ENCODE measurements at places on chromosomes 4 and X.

DNA sequence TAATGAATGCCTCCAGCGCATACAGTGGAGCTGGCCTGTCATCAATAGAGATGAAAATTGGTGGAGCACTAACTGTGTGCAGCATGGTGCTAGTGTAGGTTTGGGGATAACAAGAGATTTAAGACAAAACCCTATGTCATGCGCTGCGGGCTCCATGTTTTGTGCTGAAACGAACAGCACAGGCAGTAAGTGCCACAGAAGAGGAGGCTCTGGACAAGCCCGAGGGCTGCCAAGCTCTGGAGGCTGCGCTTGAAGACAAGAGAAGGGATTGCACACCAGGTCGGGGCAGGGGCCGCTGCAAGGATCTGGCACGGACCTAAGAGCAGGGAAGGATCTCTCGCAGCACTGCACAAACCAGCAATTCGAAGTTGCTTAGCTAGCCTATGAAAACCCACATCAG is 35.5 kb downstream of the TENM3 start:
- no peak for DNase-seq

GRCh38 chrX:24482823-24483415 is 17.8 kb downstream of the PDK3 start:
- no peak for DNase-seq

- peak; percentile 97 for DNase-seq
Measured at GRCh38 chr4:89248879-89249281, 58.7 kb downstream of the GPRIN3 start.

GRCh38 chrX:66004928-66005829 is 34.7 kb downstream of the VSIG4 start:
- no peak for DNase-seq

GRCh38 chr4:2091990-2092668 is 33.0 kb downstream of the NAT8L start:
- DNase-seq, result no peak

- DNase-seq, result no peak
Measured at GRCh38 chrX:50638123-50638522, 167.5 kb upstream of the DGKK start.

DNA sequence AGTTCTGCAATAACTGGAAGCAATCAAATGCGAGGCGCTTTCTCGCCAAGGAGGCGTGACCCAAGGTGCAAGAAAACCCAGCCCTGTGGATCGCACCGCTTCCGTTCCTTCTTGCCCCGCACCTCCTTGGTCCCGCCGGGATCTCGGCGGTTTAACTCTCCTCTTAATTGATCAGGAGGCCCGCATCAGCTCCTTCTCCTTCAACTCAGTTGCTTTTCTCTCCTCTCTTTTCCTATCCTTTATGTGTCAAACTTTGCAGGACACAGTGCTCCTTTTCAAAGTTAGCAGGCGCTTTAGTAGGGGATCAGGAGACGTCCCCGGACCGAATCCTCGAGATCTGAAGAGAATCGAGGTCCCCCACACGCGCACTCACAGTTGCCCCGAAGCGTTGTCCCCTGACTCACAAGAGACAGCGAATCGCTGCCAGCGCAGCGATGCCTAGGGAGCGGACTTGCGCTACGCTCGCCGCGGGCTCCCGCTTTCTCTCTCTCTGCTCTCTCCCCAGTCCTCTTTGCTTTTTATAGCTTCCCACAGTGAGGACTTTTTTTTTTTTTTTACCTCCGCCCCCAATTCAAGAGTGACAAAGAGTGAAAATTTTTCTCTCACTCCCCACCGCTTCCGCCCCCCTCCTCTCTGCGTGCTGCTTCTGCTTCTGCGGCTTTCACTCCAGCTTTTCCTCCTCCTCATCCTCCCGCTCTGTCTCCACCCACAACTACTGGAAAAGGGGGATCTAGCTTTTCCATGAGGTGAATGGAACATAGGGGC is at the start of gene DKK2:
Gene DKK2 (minus strand): TSS at position 495 of the 765 bp plus-strand sequence. CDS start 722 bp downstream, outside the sequence.
- peak; percentile 53 for DNase-seq

GRCh38 chr4:67451464-67451863 is 93.8 kb downstream of the CENPC start:
- no peak for DNase-seq

- no peak for DNase-seq
Measured at GRCh38 chr4:17915439-17915838, 104.7 kb downstream of the NCAPG start.

GRCh38 chr4:161642708-161643107 is 521.1 kb downstream of the FSTL5 start:
- peak; percentile 17 for DNase-seq

DNA sequence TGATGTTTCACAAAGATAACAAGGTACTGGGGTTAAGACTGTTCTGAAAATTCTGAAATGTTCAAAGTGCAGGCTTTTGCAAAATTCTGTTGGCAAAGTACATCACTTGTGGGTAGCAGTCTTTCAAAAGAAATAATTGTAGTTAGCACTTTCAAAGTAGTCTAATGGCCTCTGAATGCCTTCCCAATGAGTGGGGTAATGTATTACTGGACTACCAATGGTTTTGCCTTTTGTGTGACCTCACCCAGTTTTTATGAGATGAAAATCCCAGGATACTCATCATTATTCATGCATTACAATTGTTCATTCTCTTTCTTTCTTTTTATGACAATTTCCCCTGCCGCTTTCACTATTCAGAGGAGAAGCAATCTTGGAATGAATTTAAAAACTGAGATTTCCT is 686.1 kb downstream of the GLUD2 start:
- DNase-seq, result no peak

- no peak for DNase-seq
Measured at GRCh38 chrX:9349572-9350494, 115.0 kb upstream of the TBL1X start.

DNA sequence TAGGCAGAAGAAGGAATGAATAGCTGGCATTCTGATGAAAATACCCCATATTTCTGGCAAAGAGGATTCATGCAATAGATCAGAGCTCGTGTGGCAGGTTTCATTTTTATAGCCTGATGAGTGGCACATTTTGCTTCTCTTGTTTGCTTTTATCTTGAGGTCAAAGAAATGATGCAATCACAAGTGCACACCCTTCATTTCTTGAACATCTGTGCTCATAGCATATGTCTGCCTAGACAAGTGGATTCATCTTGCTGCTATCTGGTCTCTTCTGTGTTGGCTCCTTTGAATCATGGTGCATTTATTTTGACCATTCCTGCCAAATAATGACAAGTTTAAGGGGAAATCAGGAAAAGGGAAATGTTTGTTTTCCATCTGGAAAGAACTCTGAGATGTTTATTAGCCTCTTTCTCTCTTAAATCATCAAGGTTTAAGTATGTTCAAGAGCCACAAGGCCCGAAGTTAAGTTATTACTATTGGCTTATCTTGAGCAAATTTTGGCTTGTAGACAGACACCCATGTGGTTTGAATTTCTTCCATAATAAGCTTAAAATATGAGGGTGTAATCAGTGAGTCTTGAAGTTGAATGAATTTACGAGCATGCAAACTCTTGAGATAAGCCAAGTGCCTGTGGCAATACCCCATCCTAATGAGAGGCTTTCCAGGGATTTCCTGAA is 59.3 kb upstream of the HS3ST1 start:
- peak; percentile 18 for DNase-seq

DNA sequence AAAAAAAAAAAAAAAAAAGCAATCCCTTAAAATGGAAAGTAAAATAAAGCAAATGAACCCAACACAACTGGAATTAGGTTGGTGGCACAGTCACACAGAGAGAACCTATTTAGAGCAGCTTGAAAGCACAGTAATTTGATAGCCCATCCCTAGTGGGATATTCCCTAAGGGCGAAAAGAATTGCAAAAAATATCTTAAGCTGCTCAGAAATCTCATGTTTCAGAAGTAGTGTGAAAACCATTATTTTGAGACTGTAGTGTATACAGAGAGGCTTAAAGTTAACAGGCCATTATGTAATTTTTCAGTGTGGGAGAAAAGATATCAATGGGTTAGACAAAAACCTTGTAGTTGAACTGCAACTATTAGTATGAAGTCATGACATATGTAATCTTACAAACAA is 40.0 kb upstream of the DHX15 start:
- no peak for DNase-seq

- peak; percentile 5 for DNase-seq
Measured at GRCh38 chr4:47251348-47252135, 212.0 kb downstream of the COMMD8 start.

- no peak for DNase-seq
Measured at GRCh38 chrX:38081909-38082308, 75.6 kb downstream of the SYTL5 start.

- peak; percentile 5 for DNase-seq
Measured at GRCh38 chrX:112818114-112819007, 22.3 kb downstream of the AMOT start.

DNA sequence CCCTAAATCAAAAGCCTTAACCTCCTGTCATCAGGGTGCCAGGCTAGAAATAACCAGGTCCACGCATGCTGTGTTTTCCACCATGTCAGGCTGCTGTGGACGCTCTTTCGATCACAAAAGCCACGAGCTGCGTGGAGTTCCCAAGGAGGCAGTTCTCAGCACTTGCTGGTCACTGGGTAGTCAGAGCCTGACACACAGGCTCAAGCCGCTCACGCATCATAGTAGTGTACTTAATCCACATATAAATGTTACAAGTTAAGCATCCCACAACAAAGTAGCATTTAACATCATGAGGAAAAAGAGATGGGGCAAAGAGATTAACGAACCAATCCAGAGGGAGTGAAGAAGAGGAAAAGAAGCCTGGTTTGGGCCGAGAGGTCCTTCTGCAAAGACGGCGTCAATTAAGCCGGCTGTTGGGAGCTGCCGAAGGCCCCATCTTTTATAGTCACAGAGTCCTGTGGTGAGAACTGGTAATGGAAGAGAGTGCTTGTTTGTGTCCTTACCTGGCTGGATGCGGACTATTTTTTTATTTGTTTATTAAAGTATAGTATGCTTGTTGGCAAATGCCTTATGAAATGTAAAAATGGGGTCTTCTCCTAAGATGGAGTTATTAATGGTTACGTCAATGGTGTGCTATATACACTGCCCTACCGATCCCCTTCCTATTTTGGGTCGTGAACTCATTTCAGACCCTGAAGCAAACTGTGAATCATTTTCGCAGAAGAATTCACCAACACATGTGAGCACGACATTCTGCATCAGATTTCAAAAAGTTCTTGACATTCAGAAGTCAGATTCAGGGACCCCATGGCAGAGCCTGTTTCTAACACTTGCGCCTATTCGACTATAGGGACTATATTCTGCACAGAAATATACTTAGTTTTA is 675 bp downstream of the PRIMPOL start:
- peak; percentile 82 for DNase-seq

- DNase-seq, result no peak
Measured at GRCh38 chr4:108314900-108315589, 146.3 kb upstream of the LEF1 start.

DNA sequence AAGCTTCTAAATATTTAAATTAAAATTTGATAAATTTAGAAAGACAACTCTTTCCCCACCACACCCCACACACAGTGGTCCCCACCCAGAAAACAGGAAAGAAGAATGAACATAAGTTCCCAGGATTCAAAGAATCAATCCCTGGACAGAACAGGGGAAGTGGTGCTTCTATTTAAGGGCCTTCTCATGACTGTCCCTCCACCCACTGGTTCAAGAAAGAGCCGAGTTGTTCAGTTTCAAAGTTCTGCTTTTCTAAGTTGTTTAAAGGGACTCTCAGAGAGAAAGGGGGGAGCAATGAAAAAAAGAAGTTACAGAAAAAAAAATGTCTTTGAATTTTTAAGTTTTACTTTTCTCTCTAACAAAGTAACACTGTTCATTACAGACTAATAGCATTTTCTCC is 195.8 kb downstream of the PDGFC start:
- DNase-seq, result no peak

DNA sequence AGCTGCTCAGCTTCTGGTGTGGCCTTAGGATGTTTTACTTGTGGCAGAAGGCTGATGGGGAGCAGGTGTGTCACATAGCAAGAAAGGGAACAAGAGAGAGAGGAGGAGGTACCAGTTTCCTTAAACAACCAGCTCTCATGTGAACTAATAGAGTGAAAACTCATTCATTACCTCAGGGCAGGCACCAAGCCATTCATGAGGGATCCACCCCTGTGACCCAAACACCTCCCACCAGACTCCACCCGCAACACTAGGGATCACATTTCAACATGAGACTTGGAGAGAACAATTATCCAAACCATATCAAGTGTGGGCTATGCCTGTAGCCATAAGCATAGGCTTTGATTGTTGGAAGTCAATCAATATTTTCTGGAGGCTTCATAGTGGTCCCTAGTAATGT is 56.0 kb downstream of the GSX2 start:
- no peak for DNase-seq

- DNase-seq, result no peak
Measured at GRCh38 chr4:14607578-14607977, 394.7 kb upstream of the CPEB2 start.

- DNase-seq, result no peak
Measured at GRCh38 chrX:104742355-104742754, 176.4 kb downstream of the IL1RAPL2 start.

DNA sequence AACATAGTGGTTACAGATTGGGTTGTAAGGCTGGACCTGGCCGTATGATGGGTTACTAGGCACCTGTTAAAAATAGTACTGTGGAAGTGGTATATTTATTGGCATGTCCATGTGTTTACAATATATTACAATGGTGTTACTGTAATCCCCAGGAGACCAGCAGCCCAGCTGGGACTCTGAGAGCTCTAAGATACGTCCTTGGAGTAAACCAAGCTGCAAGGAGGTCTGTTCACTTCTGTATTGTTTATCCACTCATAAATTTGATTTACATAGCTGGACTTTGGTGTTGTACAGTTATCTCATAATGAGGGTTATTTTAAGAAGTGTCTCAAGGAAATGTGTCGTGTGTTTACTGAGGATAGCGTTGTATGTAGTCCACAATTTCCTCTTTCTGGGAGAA is 93.8 kb downstream of the TBL1X start:
- DNase-seq, result no peak

DNA sequence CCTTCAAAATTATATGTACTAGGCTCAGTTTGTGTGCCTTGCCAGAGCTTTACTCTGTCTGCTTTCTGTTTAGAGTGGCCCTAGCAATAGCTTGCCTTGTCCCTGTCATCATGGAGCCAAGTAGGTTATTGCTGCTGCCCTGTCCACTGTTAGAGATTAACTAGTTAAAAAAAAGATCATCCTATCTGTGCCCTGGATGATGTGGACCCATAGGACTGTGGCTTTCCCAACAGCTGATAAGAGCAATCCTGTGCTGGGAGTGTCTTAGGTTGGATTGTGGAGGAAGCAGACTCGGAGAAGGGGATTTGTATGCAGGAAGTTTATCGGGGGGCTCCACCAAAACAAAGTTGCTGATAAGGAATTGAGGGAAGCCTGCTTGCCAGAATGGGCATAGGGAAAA is 23.8 kb downstream of the PPP1R2C start:
- DNase-seq, result no peak

DNA sequence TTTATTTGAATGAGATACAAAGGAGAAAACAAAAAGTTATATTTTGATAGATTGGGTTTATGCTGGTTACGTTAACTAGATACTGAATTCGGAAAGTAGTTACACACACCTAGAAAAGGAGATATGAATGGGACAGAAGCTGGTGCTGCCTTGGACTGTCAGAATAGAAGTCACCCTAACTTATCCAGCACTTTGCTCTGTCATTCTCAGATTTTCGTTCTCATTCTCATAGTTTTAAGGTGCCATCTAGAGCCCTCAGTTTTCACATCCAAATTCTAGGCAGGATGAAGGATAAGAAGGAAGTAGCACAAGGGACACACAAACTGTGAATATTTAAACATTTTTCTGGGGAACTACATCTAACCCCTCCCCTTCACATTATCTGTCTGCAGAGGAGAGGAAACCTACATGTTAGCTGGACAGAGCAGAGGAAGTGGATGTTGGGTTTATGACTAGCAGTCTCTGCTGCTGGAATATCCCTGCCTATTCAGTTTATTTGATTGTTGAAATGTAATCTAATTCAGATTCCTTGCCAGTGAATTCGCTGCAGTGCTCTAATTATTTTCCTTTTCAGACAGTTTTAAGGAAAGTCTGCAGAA is 521.9 kb downstream of the FAT4 start:
- DNase-seq, result no peak

GRCh38 chrX:41472231-41472815 is 25.2 kb downstream of the NYX start:
- DNase-seq, result no peak
